ENCODE measurements at places on chromosomes 2 and 18.

GRCh38 chr2:144950899-144951560 is 431.1 kb upstream of the ZEB2 start:
- no peak for DNase-seq

DNA sequence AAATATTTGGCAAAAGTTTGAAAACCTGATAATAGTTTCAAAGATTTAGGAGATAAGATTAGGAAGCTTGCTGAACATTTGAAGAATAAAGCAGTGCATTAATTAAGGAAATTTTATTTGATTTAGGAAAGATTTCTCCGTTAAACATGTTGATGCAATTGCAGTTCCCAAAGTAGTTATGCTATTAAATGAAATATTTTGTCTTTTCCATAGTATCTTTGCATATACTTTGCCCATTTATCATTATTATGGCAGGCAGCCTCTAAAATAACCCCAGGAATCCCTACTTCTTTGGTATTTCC is 136.5 kb downstream of the MREG start:
- no peak for DNase-seq

GRCh38 chr18:76522122-76522503 is 27.1 kb upstream of the ZNF516 start:
- no peak for DNase-seq

- DNase-seq = no peak
Measured at GRCh38 chr2:23533338-23533695, 148.3 kb downstream of the KLHL29 start.

GRCh38 chr2:85578243-85579180 is 1.1 kb downstream of the VAMP8 start:
- DNase-seq = no peak

DNA sequence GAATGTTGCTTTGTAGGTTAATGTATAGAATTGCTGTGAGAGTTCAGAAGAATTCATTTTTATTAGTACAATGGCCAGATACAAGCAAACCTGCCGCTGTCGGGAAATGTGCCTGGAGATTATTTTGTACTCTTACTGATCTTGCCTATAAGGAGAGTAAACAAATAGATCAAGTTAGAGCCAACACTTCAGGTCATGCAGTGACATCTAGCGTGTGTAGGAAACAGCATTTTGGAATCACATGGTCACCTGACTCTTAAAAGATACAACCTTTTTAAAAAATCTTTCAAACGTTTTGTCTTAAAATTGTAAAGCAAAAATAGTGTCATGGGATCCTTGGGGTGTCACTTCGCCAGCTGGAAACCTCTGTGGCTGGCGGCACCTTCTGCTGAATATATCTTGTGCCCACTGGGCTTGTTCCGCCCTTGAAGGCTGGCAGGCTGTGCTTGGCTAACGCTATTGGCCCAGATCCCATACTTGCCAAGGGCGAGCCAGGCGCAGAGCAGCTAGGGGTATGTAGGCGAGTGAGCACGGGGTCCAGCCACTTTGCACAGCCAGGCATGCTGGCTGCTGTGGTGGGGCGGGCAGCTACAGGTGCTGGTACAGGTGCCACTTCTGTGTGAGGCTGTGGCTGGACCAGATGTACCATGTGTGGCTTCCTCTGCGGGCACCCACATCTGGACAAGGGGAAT is 19.5 kb upstream of the RPRM start:
- no peak for DNase-seq

DNA sequence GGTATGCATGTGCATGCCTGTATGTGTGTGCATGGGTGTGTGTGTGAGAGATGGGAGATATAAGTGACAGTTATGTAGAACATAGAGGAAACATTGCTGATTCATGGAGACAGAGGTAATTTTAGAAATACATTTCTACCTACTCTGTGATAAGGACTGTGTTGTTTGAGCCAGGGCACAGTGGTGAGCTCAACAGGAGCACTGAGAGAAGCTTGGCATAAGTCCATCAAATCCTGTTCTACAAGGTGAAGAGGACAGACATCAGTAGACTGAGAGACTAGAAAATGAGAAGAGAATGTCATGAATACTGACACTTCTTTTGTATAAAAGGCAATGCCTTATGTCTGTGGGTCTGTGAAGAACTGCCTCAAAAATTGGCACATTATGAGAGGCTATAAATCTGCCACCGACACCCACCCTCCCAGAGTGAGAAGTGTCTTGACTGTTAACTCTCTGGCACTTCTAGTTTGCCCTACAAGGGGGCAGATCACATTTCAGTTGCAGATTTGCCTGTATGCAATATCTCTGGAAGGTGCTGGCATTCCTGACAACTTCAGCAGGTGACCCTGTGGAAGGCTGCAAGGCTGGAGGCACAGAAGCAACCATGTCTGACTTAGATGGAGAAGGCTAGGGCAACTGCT is 962.3 kb upstream of the NRXN1 start:
- no peak for DNase-seq

DNA sequence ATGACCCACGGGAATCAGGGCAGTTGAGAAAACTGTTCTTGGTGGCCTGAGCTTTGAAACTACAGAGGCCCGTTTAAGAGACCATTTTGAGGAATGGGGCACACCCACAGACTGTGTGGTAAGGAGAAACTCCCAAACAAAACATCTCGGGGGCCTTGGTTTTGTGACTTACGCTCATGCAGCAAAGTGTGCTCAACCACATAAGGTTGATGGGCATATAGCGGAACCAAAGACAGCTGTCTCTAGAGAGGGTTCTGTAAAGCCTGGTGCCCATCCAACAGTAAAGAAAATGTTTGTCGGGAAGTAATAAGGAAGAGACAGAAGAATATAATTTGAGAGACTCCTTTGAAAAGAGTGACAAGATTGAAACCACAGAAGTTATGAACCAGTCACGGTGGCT is 5.4 kb downstream of the MRO start:
- DNase-seq = no peak

DNA sequence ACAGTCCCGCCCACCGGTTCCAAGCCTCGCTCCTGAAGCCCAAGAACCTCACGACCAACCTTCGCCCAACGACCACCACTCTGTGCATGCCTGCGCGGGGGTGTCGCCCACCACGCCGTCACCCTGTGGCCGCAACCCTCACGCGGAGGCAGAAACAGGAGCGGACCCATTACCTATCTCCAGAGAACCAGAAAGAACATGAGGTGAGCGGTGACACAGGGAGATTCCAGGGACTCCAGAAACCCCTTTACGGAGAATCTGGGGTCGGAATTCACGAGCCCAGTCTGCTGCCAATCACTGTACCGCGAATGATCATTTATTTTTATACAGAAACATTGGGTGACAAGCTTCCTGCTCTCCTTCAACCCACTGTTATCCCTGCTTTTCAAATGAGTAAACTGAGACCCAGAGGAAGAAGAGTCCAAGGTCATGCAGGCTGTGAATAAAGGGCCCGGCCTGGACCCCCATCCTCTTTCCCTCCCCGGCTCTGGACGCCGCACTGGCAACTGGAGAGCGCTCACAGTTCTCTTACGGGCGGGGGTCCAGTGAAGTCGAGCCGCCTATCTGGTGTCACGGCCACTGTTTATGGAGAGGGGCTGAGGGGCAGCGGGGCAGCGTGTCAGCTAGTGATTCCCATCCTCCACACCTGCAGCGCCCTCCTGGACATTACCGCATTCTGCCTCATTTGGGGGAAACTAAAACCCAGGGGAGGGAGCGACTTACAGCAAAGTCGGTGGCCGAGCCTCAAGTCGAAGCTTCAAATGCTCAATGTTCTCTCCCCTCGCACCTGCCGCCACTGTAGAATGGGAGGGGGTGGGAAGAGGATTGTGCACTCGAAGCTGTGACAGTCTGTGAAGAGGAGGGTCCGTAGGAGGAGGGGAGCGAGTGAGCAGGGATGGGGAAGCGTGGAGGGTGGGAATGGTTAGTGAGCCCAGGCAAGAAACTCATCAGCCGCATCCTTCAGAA is 723 bp upstream of the SLC30A3 start:
- DNase-seq = no peak

GRCh38 chr18:35247412-35248249 is 6.8 kb downstream of the ZNF397 start:
- DNase-seq = no peak

DNA sequence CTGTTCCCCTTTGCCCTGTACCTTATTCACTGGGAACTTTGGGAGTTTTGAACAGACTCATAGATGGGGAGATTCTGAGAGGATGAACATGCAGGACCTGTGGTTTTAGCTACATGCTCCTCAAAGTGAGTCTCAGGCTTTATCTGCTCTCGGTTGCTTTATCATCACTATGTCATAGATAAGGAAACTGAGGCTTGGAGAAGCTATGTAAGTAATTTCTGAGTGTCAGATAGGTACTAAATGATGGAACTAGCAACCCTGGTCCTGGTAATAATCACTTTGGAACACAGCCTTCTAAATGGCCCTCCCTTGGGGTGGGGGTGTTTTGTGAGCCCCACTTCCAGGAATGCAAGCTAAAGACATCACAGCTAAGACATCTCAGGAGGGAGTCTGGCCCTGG is 186.2 kb upstream of the MEX3C start:
- no peak for DNase-seq

GRCh38 chr2:10078704-10079265 is 1.4 kb downstream of the CYS1 start:
- DNase-seq = no peak

GRCh38 chr2:146898083-146898482 is 946.7 kb upstream of the ACVR2A start:
- no peak for DNase-seq

DNA sequence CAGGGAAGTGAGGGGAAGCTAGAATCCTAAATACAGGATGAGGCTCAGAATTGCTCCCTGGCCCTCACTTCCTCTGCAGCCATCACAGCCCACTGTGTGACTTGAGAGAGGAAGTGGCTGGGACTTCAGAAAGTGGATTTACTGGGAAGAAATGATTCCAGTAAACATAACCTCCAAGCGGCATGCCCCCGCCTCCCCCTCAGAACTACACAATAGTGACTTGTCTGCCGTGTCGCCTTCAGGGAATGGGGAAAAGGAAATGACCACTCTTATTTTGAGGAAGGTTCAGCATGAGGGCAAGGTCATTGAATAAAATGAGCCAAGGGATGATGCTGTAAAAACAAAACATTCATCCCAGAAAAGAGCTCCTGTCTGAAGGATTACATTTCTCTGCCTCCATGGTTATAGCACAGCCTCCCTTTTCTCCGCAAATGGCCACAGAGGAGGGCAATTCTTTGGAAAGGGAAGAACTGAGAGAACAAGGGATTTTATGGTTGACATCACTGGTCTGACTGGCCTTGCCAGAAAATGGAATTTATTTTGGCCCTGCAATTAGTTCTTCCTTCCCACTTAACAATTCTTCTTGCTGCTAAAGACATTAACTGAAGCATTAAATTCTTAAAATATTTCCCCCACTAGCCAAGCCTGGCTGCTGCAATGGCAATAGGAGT is 78.9 kb upstream of the DAPL1 start:
- no peak for DNase-seq

GRCh38 chr18:79487801-79488201 is 92.1 kb downstream of the NFATC1 start:
- no peak for DNase-seq

DNA sequence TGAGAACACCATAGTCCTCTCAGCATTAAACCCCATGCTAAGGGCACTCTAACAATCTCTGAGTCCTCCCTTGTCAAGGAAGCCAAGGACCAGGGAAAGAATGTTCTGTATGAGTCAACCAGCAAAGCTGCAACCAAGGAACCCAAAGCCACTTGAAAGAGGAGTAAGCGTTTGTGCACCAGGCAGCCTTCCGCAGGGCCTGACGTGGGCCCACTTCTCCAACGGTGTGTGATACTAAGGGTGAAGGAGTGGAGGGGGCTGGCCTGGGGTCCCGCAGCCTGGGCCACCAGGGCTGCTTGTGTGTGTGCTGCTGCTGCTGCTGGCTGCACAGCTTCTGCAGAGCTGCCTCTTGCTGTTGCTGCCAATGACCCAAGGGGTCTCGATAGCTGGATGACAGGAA is 30.1 kb upstream of the GALNT14 start:
- no peak for DNase-seq

- DNase-seq = no peak
Measured at GRCh38 chr2:85537600-85538506, 1.1 kb upstream of the MAT2A start.

DNA sequence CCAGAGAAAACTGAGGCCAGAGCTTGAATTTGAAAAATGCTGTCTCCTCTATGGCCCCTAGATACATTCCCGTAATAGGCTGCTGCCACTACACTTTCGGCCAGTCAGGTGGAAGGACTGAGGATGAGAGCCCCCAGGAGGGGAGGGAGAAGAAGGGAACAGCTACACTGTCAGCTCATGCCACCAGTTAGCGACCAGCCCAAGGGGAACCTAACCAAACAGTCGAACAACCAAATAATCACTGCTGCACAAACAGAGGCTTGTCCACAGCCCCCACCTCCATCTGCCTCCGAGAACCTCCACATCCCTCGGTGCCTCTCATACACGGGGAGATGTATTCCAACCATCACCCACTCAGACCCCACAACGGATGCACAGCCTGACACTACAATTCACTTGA is 7.3 kb downstream of the ZNF516 start:
- DNase-seq = no peak

GRCh38 chr2:188523919-188524318 is 232.2 kb downstream of the GULP1 start:
- DNase-seq = no peak

GRCh38 chr18:3836483-3837335 is 386.7 kb downstream of the TGIF1 start:
- DNase-seq = no peak
